ENCODE measurements at places on chromosomes 11 and 22.

DNA sequence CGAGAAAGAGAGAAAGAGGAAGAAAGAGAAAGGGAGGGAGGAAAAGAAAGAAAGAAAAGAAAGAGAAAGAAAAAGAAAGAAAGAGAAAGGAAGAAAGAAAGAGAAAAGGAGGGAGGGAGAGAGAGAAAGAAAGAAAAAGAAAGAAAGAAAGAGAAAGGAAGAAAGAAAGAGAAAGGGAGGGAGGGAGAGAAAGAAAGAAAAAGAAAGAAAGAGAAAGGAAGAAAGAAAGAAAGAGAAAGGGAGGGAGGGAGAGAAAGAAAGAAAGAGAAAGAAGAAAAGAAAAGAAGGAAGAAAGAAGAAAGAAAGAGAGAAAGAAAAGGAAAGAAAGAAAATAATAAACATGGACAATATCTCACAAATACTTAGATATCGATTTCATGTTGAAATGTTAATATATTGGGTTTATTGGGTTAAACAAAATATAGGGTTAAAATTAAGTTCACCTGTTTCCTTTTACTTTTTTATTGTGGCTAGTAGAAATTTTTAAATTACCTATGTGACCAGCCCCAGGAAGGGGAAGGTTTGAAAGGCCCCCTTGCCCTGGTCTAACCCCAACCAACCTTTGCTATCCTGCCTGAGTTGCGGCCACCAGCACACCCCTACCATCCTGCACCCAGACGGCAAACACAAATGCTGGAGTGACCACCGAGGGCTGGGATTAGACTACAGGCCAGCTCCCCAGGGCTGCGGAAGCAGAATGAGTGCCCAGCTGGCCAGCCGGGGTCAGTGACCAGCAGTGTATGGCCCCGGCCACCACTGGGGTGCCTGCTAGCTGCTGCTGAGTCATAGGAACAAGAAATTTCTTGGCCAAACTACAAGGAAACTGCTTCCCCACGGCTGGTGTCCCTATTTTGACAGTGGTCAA lies 81.0 kb upstream of the FGF3 start:
- DNase-seq, result no peak

DNA sequence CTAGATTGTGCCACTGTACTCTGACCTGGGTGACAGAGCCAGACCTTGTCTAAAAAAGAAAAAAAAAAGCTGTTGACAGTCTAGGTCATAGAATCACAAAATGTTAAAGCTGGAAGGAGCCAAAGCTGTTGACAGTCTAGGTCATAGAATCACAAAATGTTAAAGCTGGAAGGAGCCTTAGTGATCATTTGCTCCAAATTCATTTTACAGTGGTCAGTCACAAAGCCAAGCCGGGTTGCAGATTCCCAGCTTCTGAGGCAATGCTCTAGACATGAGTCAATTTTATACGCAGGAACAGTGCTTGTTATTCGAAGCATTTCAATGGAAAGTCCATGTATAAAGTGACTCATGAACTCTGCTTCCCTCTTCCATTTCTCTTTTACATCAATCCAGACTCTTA lies 47.4 kb downstream of the SYT13 start:
- DNase-seq, result no peak

DNA sequence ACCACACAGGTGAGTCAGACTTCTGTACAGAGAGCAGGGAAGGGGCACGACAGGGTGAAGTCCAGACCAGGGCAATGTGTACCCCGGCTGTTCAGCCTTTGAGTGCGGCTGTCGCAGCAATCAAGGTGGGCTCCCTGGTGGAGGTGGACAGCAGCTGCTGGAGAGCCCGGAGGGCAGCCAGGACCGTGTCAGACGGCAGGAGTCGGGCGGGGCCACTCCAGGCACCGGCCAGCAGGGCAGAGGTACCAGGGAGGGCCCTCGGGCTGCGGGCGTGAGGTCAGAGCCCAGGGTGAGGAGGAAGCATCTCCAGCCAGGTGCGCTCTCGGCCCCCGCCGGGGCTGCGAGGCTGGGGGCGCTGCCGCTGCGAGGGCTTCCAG lies 802 bp upstream of the PIM3 start:
- DNase-seq, result peak; percentile 67

DNA sequence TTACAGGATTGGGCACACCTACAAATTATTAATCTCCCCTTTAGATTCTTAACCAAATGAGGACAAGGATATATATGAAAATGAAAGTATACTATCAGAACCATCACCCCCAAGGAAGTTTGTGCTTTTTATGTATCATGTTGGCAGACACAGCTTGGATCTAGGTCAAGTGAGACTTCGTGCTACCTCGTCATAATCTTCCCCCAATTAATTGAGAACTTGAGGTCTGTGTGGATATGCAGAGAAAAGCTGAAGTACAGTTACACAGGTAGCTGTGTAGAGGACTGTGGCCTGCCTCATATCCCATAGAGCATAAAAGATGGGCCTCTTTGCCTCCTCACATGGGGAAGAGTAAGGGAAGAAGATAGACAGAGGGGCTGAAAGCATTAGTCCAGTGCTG lies 45.6 kb downstream of the DNHD1 start:
- no peak for DNase-seq

DNA sequence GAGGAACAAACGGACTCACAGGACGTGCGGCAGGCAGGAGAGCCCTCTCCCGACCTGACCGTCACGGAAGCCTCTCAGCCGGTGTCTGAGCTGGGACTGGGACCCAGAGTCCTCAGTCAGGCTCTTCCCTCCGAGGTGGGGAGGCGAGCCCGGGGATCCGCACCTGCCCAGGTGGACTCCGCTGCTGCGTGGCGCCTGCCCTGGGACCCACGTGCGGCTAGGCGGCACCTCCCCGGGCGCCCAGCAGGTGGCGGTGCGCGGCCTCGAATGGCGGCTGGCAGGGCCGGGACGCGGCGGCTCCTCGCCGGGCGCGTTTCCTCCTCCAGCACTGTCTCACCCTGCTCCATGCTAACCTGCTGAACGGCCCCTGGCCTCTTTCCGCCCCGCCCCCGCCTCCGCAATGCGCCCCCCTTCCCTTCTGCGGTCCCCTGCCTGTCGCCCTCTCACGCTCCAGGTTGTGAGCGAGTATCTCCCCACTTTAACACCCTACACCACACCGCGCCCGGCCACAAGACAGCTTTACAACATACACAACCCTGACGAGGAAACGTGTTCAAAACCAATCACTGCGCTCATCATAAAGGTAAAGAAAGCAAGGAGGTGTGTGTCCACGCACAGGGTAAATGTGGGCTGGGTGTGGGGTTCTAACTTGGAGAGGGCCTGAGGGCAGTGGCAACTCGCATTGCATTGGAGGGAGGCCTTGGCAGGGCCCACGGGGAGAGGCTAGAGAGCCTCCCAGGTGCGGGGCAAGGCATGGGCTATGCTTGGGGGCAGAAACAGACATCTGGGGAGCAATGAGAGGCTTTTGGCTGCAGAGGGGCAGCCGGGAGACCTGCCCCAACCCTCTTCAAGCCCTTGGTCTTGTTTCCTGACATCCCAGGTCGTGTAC lies 25.9 kb upstream of the ATXN10 start:
- peak; percentile 87 for DNase-seq

DNA sequence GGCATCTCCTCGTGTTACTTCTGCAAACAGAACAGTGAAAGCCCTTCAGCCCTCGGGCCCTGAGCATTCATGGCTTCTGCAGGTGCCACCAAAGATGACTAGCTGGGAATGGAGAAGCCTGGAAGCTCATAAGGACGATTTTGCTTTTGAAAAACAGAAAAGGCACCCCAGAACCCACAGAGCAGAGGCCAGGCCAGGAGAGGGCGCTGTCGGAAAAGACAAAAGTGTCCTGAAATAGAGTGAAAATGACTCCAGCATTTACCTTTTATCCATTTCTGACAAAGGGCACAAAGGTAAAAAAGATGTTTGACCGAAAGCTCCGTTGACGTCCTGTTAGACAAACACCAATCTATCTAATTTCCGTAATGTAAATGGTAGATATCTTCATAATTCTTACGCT lies 37.6 kb downstream of the ZNF195 start:
- DNase-seq, result peak; percentile 69

GRCh38 chr11:45925550-45925949 lies 3.1 kb downstream of the LARGE2 start:
- no peak for DNase-seq

DNA sequence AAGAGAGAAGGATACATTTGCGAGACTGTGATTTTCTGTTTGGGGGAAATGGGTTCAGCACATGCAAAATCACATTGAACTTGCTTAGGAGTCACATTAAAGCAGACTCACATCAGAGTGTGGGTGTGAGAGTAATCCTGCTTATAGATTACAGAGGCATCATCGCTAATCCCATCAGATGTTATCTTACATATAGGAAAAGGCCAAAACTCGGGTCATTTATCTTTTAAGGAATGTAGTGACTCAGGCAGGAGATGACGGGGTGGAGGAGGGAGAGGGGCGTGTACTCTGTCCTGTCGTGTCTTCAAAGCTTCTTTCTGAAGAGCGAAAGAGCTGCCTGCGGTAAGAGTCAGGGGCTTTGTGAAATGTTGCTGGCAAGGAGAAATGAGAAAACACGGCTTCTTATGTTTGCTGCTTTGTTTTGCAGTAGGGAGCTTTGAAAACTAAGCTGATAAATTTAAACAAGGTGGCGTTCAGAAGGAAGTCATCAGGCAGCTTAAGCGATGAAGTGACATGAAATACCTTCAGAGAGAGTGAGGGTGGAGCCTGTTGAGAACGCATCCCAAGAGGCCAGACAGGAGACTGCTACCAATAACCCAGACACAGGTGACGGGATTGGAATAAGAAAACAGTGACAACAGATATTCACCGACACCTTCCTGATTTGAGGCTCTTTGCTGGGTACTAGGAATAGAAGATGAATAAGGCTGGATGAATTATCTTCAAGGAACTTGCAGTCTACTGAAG lies 2.2 kb upstream of the C11orf16 start:
- no peak for DNase-seq

GRCh38 chr11:84719935-84720577 lies 907.1 kb downstream of the DLG2 start:
- DNase-seq, result no peak

GRCh38 chr22:46068593-46069491 lies 81.5 kb upstream of the PPARA start:
- DNase-seq, result no peak

DNA sequence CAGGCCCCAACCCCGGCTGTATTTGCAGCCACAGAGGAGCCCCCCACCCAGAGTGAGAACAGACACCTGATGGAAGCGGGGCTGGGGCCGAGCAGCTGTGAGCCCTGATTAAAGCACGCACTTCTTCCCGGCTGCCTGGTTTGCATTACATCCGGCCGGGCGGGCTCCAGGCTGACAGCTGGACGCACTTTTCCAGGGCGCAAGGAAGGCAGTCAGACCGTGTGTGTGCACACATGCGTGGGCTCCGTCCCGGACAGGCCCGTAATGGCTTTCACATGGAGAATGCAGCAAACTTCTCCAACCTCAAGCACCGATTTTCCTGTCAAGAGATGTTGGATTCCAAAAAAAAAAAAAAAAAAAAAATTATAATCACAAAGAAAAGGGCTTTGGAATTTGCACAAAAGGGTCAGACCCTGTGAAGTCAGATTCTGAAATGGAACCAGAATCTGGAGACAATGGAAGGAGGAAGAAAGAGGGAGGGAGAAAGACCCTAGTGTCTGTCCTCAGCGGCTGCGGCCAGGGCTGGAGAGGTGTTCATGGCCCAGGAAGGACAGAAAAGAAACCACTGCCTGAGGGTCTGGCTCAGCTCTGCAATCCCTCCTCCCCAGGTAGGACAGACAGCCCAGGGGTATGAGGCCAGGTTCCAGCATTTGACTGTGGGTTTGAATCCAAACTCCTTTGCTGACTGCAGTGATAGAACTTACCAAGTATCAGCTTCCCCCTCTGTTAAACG lies 365.5 kb downstream of the MN1 start:
- no peak for DNase-seq

GRCh38 chr11:102430158-102430836 lies 22.3 kb downstream of the TMEM123 start:
- no peak for DNase-seq

GRCh38 chr11:71154261-71154805 lies 98.0 kb downstream of the SHANK2 start:
- DNase-seq, result no peak

- DNase-seq, result peak; percentile 82
These were observed 1.3 kb upstream of the ESAM start for GRCh38 chr11:124763156-124763947.

- no peak for DNase-seq
These were observed 676.3 kb upstream of the ANO3 start for GRCh38 chr11:25655636-25656035.

- no peak for DNase-seq
These were observed 16.3 kb downstream of the ENTHD1 start for GRCh38 chr22:39877079-39877845.

DNA sequence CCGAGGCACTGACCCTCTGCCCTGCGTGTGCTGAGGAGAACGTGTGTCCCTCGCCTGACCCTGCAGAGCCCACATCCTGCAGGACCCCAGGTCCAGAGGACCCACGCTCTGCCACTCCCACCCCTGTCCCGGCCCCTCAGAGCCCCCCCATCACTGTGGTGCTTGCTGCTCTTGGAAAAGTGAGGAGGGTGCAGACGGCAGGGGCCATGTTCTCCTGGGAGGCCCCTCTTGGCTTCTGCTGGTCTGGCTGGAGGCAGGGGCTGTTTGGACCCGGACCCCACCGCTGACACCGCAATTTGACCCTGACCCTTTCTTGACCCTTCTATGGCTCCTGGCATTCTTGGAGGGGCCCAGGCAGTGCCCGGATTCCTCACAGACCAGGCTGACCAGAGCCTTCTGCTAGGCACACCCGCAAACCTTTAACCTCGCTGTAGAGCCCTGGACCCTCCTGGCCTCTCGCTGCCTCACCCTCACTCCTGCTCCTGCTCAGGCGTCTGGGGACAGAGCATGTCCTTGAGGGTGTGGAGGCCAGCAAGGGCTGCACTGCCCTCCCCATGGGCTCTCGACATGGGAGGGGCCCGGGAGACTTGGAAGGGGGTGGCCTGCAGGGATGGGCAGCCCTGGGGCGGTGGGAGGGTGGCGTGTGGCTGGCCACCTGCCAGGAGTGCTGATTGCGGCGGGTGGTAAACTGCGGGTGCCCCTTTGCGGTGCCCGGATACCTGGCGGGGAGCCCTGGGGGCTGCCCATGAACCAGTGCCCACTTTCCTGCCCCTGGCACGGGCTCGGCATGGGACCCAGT lies 37.0 kb upstream of the MUC5AC start:
- no peak for DNase-seq

DNA sequence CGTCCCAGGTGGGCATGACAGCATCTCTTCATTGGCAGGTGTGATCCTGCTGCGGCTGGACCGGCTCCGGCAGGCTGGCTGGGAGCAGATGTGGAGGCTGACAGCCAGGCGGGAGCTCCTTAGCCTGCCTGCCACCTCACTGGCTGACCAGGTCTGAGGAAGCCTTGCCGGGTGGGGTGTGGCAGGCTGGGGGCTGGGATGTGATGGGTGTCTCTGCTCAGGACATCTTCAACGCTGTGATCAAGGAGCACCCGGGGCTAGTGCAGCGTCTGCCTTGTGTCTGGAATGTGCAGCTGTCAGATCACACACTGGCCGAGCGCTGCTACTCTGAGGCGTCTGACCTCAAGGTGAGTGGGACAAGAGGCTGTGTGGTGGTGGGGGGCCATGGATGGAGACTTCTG lies 3.5 kb downstream of the LARGE2 start:
- DNase-seq, result no peak
